AG20443 (cell line): ENCODE measurements at places on chromosomes 16 and 17.

GRCh38 chr17:17613708-17614114 lies 22.2 kb upstream of the PEMT start:
- DNase-seq, result peak; percentile 82

- no peak for DNase-seq
Measured at GRCh38 chr16:83329441-83329840, 478.3 kb upstream of the HSBP1 start.

DNA sequence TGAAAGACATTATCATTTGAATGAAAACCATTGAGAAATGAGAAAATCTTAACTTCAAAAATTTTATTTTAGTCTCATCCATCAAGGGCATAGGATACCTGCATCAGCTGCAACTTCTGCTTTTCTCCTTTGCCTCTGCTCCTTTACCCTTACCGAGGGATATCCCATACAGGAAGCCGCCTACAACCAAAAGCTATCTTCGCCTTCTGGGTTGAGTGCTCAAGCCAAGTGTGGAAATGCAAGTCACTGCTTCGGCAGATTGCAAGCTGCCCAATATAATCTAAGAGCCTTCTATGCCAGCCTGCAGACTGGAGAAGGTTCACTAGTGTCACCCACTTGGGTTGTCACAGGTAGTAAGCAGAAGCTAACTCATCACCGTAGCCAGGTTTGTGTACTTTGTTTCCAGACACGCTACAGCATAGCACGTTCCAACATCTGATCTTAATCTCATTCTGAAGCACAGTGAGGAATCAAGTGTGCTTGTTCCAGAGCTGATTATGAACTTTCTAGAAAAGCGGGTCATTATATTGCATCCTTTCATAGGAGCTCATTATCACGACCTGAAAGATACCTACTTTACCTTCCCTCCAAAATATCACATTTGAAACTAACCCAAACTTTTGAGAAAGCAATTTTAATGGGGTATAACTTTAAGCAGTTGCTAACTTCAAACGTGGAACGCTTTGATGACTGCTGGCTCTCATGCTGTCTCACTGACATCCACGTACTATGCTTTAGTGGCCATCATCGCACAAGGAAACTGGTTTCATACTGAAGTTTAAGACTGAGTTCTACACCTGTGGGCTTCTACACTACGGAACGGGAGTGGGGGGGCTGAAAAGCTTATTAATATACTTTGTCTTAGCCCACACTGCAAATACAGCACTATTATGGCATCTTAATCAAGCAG lies 8.0 kb upstream of the UNK start:
- DNase-seq, result no peak

- no peak for DNase-seq
Measured at GRCh38 chr17:33580215-33580614, 287.1 kb upstream of the ASIC2 start.

- DNase-seq, result no peak
Measured at GRCh38 chr16:50602531-50603205, 54.5 kb downstream of the NKD1 start.
